ENCODE measurements at places on chromosomes 7 and 10.

GRCh38 chr10:92699518-92700381 is 10.0 kb downstream of the HHEX start:
- DNase-seq, result no peak

- no peak for DNase-seq
These were observed 84.5 kb upstream of the SMNDC1 start for GRCh38 chr10:110389255-110389654.

- no peak for DNase-seq
These were observed 621.9 kb downstream of the ACTR3B start for GRCh38 chr7:153381275-153382040.

GRCh38 chr10:117411479-117412399 is 36.5 kb upstream of the PDZD8 start:
- DNase-seq, result no peak

DNA sequence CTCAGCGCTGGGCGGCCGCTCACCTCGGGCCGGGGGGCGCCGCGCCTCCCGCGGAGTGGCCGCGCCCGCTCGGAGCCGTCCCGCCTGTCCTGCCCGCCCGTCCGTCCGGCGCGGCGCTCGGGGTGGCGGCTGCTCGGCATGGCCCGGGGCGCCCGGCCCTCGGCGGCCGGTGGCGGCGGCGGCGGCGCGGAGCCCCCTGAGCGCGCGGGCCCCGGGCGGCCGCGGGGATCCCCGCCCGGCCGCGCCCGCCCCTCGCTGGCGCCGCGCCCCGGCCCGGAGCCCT is 338 bp downstream of the SDK1 start:
- no peak for DNase-seq

GRCh38 chr10:124320778-124321432 is 97.8 kb downstream of the OAT start:
- no peak for DNase-seq

- DNase-seq, result no peak
These were observed 30.8 kb downstream of the SCRN1 start for GRCh38 chr7:29958667-29959358.

DNA sequence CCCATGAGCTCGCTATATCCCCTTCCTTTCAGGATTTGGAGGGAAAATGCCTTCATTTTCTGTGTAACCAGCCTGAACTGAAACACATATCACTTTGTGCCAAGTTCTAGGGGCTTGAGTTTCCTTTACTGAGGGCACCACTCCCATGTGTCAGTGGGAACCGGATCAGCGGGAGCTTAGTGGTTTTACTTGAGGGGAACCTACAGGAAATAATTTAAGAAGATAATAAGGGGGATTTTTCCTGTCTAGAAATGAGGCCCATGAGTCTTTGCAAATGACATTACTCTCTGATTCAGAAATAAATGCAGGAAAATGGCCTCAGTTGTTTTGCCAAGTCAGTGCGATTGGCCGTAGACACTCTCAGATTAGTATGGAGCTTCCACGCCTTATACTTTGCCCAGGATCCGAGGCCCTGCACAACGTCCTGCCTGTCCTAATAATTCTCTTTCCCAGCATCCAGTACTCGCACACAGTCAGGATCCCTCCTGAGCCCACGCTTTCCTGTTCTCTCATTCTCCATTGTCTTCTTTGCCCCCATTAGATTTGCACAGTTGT is 86.4 kb upstream of the LYZL1 start:
- DNase-seq, result no peak

DNA sequence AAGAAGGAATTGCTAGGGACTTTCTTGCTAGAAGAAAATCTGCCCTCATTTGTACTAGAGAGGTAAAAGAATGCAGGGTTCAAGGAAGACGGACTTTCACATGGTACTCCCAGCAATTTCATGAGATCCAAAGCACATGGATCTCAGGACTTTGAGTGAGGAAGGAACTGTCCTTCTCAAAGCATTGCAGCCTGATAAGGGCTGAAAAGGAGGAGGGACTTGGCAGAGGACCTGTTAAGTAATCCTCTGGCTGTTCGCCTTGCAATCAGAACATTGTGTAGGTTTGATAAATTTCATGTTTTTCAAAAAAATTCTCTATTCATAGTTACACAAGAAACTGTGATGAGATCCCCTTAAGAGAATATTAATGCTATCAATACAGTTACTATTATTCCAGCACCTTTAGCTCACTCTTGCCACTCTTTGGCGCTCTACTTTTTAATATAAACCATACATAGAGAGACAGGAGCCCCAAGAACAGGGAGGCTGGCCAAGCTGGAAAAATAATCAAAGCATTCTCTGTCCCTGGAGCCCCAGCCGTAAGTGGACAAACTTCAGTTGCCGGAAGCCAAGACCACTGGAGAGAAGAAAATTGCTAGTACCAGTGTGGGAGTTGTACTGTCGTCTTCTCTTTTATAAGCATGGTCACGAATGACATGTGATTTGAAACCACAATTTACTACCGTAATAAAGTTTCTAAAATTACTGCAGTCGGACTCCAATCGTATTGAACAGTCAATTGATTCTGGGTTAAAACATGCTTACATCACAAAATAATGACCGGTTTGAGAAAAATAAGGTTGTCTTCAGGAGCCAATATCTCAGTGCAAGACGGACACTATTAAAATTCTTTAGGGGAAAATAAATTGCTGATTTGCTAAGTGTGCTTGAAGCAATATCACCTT is 424.4 kb downstream of the SDK1 start:
- no peak for DNase-seq

Measured in stimulated activated CD4-positive, alpha-beta T cell treated with anti-CD3 and anti-CD28 coated beads, Interleukin-1b, Interleukin-23, amount 100 ng/mL, for 1 hour (primary cell).